ENCODE measurements at places on chromosomes 12 and 14.

DNA sequence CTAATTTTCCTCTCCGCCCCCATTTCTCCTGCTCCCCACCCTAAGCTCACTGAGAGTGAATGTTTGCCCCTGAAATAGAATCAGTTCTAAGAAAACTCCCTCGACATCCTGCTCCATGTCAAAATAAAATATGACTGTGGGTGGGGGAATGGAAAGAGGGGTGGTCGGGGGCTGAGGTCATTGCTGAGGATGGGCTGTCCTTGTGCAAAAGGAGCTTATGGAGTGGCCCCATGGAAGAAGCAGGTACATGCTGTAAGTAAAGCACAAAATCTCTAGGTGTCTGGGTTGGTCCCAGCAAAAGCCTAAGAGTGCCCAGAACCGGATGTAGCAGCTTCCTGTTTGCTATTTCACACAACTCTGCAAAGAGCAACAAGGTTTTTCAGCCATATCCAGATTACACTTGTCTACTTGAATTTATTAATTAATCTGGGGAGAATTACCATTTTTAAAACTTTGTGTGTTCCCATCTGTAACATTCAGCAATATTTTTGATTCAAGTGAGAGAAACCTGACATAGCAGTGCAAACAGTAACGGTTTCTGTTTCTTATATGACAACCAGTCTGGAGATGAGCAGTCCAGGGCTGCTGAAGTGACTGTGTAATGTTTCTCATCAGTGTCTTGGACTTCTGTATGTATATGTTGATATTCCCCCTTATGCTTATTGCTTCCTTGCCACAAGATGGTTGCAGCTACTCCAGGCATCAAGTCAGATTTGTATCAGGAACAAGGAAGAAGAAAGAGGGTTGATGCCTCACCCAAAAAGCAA lies 40.4 kb upstream of the GZMB start:
- DNase-seq: no peak

GRCh38 chr14:30223966-30224365 lies 296.3 kb upstream of the PRKD1 start:
- DNase-seq: no peak

DNA sequence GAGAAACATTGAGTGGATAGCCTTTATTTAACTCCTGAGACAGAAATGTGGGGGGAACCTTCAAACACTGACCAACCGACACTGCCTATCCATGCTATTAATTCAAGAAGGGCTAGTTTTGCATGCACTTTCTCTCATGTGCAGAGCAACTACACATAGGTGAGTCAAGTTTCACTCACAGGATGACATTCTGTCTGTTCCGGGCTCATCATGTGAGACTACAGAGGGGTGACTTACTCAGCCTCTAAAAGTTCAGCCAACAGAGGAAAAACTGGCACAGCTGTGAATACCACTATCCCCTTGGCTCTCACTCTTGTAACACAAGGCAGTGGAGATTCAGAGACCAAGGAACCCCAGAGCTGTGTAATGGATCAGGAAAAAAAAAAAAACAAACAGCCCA lies 13.3 kb downstream of the BEST3 start:
- no peak for DNase-seq

- no peak for DNase-seq
Observed at GRCh38 chr12:77001276-77001675, 64.1 kb downstream of the E2F7 start.

DNA sequence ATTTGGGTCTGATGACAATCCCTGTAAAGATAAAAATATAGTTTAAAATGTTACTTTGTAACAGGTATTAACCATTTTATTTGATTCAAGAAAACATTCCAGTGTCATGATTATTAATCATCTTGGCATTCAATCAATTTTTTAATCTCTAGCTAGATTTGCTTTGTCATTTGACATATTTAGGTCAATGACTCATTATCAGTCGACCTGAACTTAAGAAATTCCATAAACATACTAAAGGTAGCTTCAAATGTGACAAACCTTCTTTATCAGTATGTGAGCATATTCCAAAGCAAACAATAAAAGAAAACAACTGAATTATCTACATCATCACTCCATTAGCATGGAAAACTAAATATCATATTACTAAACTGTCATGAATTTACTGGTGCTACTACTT lies 50.8 kb upstream of the CDKL1 start:
- DNase-seq: no peak

GRCh38 chr14:90450667-90451066 lies 53.8 kb downstream of the CALM1 start:
- no peak for DNase-seq

DNA sequence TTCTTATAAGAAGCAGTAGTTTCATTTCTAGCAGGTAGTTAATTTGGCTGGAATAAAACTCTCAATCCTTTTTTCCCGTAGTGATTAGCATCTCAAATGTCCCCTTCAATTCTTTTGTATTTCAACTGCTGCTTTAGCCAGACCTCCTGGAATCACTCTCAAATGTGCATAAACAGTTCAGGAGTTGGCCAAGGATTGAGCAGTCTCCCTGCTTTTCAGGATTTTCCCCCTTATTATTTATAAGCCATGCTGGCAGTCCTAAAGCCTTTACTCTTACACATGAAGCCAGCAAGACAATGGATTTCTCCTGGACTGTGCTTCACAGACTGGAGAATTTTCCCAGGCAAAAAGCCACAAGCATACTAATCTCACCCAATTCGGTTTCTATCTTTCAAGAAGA lies 950.1 kb downstream of the VRK1 start:
- no peak for DNase-seq

- DNase-seq: no peak
Observed at GRCh38 chr14:33834466-33835260, 116.2 kb downstream of the EGLN3 start.

GRCh38 chr14:103273145-103273744 lies 60.8 kb upstream of the EIF5 start:
- DNase-seq: no peak

DNA sequence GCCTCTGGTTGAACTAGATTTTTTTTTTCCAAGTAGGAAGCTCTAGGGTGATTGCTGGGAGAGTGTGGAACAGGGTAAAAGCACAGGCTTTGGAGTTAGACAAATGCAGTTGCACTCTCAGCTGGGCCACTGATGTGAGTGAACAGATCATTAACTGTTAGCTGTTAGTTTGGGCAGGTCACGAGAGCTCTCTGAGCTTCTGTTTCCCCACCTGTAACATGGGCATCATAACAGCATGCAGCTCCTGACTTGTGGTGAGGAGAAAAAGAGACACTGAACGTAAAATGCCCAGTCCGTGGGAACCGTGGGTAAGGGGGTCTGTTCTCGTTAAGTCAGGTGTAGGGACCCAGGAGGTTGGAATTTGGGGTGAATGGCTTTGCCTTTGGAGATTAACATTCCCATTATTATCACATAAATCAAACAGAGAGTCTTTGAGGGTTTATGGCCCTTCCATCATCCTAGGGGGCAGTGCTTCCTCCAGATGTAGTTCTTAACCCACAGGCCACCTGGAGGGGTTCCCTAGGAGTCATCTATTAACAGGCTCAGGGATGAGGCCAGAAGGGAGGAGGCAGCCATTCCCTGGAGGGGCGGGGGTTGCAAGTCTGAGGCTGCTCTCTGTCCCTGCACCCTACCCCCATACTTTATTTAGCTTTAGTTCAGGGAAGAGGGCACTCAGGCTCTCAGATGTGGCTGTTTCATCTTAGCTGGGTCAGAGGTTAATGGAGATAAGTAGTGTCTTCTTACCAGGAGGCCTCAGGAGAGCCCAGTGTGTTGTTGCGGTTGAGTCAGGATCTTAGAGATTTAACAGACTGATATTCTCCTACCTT lies 135.2 kb downstream of the DACT1 start:
- DNase-seq: no peak

DNA sequence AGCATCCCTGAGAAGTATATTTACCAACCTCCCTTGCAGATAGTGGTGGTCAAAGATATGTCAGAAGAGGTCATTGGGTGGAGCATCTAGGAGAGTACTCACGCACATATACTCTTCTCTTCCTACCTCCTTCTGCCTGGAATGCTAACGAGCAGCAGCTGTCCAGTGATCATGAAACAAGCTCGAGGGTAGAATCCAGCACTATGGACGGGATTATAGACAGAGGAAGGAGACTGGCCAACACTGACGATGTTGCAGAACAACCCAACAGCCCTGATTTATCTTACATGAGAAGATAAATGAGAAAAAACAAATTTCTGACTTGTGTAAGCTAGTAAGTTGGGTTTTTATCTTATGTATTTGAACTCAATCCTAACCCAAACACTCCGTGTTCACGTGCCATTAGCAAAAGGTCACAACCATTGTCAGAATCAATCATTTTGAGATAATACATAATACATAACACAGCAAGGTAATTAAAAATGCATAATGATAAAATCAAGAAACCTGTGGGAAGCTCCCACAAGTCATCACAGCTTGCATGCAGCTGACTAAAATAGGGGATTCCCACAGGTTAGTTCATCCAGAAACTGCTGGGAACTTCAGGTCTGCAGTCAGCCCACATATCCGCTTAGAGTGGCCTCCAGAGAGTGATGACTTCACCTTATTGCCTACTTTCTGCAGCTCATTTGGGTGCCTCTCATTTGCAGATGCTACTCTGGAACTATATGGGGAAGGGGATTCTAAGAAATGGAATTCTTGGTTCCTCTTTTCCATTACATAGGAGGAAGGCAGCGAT lies 36.3 kb upstream of the STK38L start:
- DNase-seq: no peak

DNA sequence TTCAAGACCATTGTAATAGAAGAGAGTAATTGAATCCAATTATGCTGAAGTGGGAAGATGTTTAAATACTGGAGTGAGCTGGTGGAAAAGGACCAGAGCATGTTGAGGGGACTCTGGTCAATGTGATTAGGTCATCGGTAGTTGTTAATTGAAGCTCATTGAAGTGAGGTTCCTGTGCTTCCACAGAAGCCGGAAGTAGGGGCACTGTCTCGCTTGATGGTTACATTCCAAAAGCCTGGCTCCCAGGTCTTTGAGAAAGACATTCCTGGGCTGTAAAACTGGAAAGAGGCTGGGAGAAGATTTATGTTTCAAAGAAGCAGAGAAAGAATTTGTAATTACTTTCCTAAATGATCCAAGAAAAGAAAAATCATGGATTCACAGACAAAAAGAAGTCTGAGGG lies 12.3 kb upstream of the CLECL1 start:
- no peak for DNase-seq

DNA sequence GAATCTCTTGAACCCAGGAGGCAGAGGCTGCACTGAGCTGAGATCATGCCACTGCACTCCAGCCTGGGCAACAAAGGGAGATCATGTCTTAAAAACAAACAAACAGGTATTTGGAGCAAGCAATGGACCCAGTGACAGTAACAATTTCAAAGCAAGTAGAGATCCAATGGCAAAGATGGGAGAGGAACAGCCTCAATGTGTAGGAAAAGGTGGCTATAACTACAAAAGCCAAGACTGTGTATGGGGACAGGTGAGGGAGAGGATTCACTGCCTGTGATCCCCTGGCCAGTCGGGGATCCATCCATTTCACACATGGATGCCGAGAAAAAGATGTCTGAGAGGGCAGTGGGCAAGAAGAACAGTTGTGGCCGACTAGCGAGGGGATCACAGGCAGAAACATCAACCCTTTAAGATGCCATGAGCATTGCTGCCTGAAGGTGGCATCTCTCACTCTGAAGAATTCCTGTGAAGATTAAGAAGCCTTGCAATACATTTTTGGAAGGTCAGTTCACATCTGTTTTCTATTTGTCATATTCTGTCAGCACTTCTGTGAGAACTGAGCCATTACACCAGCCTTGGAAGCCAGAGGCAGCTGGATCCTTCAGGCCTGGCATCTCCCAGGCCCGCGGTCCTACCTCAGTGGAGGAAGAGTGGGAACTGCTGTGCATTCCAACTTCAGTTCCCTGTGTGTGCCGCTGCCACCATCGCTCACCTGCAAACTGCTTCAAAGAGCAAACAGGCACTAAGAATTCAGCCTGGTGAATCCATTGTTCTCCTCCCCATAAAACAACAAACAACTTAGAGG lies 54.5 kb upstream of the FRS2 start:
- DNase-seq: peak; percentile 45

DNA sequence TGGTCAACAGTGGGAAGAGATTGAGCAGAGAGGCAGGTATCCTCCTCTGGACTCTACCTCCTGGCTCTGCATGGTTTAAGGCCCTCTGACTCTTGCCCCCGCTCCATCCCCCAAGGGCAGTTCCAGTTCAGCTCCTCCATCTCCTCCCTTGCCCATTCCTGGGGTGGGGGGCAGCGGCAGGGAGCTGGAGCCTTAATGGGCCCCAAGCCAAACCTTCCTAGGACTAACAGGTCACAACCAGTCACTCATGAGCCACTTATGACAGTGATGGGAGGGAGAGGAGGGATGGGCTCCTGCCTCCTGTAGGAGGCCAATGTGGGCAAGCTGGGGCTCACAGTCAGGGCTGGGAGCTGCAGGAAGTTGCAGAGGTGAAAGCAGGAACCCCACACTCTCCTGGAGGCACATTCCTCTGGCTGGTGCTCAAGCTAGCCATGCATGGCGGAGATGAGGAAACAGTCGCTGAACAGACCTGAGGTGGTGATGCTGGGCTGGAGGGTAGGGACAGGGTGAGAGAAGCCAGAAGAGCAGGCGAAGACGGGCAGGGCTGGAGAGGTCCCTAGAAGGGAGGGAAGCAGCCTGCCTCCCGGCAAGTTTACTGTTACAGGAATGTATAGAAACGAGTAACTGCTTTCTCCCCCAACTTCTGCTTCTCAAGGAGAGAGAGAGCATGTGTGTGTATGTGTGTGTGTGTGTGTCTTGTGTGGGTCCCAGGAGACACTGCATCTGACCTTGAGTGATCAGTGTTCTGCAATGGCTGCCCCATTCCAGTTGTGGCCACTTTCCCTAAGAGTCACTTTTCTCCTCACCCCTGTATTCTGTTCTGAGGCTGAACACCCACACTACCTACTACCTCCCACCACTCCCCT lies 5.0 kb upstream of the RAPGEF3 start:
- DNase-seq: no peak

GRCh38 chr12:113109872-113110599 lies 25.5 kb downstream of the RASAL1 start:
- DNase-seq: no peak

GRCh38 chr14:25001601-25002000 lies 48.3 kb downstream of the STXBP6 start:
- DNase-seq: no peak
